CD4-positive, CD25-positive, alpha-beta regulatory T cell (primary cell): ENCODE measurements at places on chromosomes 7 and 10.

DNA sequence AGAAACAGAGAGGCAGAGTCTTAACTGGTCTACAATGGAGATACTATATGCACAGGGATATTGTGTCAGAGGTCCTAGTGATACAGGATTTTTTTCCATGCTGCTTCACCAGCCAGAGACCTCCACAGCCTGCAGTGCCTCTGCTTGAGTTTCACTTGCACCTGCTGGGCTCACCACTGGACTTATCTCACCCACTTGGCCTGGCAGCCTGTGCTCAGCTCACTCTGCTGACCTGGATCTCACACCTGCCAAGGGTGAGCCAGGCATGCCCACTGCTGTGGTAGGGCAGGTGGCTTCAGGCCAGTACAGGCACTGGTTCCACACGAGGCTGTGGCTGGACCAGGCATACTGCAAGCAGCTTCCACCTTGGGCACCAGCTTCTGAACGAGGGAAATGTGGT, 36.6 kb downstream of the PNLIPRP3 start:
- no peak for DNase-seq

GRCh38 chr7:30791114-30791513, 19.9 kb downstream of the MINDY4 start:
- DNase-seq: no peak

DNA sequence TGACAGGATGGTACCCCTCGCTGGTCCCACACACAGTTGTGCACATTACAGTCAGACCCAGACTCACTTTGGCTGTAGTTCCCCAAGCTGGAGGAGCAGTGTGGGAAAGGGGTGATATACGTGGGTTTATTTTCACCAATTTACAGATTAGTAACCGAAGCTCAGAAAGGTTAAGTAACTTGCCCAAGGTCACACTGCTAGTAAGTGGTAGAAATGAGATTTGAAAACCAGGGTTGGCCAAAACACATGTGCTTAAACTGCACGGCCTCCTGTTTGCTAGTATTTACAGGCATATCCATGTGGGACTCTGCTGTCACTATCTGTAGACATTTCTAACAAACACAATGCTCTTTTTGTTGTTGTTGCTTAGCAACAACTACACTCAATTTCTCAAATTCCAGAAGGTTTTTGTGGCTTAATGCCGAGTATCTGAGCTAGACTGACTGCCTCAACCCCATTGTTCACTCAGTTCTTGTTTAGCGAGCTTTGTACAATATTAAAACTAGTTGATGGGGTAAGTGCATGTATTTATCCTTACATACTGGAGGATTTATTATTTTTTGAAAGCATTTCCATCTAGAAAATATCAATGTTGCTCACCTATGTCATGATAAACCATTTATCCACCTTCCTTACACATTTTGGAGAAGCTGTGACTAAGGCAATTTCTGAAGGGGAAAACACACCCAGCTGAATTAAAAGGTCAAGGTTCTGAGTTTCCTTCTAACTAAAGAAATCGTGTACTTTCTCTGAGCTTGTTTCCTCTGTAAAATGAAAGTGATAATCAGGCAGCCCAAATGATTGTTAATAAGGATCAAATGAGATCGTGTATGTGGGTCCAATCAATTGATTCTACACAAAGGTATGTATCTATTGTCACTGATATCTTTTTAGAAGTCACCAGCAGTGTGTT, 5.3 kb upstream of the TMEM139 start:
- DNase-seq: no peak

GRCh38 chr7:18461785-18462467, 33.6 kb upstream of the HDAC9 start:
- no peak for DNase-seq

DNA sequence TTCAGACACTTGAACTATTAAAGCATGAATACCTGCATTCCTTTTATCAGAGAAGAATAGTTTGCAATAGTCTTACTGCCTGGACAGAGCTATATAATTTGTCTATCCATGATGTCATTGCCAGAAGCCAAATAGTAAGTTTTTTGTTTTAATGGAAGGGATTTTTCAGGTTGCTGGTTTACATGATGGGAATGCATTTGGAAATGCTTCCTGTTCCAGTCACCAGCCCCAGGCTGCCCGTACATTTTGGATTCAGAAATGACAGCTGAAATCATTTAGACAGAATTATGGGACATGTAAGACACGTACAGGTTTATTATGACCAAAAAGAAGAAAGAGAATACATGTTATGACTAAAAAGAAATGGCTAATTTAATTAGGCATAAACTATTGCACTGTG, 293.1 kb downstream of the CDK14 start:
- DNase-seq: no peak
